ENCODE measurements at places on chromosomes 5 and 9. TPM values are rescaled to one million over a fixed set of nuclear protein-coding genes. Genes with fewer than 3 reads are reported as not detected.

DNA sequence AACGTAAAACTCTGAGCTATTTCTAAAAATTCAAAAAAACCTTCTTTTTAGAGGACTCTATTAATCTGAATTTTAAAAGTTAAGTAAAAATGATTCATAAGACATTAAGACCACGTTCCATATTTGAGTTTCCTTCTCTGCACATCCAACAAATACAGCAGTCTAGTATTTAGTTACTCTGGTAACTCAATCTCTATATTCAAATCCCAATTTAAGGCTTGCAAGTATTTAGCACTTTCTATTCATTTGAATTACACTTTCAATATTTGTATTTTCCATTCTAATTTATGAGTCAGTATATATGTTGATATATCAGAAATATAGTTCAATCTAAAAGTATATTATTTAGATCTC, 17.7 kb downstream of the RFX3 start:
- peaks cover 5% of the 10 kb centered on the region for H3K4me1 ChIP-seq
- H3K27ac ChIP-seq, result no peak overlapping the region
- no peak for DNase-seq
- no peaks in the 10 kb centered on the region for H3K27me3 ChIP-seq
- no peak overlapping the region for H3K4me3 ChIP-seq

DNA sequence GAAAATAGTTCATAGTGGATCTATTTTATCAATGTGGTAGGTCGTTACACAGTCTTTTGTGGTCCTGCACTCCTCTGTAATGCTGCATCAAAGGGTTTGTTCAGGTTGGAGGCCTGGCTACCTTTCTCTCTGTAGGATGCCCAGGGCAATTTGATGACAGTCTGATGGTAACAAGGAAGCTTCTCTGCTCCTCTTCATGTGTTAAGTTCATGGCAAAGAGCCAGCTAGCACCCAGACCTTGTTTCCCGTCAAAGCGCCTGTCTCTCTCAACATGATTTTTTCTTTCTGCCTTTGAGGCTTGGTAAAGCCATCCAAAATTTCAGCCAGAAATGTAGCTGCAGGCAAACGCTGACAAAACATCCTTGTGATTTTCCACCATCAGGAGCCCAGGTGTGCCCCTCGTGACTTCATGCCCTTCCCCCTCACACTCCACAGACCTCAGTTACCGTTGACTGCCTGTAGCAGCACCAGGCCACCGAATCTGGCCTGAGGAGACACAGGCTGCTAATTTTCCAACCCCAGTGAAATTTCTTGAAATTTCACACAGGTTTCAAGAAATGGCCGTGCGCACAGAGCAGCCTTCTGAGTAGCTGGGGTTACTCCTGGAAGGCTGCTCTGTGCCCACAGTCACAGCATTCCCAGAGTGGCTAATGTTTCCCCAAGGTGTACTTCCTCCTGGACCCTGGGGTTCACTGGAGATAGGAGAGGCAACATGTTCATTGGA, 292.7 kb downstream of the CWC27 start:
- H3K27me3 ChIP-seq, result no peaks in the 10 kb centered on the region
- DNase-seq, result no peak
- H3K4me3 ChIP-seq, result no peak overlapping the region
- no peak overlapping the region for H3K27ac ChIP-seq

- H3K36me3 ChIP-seq, result no peaks in the 10 kb centered on the region
- no peak overlapping the region for H3K27ac ChIP-seq
- no peak overlapping the region for H3K4me3 ChIP-seq
- no peaks in the 10 kb centered on the region for H3K4me1 ChIP-seq
- peaks cover 6% of the 10 kb centered on the region for H3K27me3 ChIP-seq
- no peak for DNase-seq
Measured at GRCh38 chr5:116521173-116521872, 53.3 kb downstream of the SEMA6A start.

The OGN gene
- not detected for total RNA-seq
